Stimulated activated CD8-positive, alpha-beta memory T cell treated with anti-CD3 and anti-CD28 coated beads, Interleukin-15, amount 100 ng/mL, for 48 hours (primary cell): ENCODE measurements at places on chromosomes 11 and 22.

GRCh38 chr22:35991168-35991567, 37.5 kb downstream of the RBFOX2 start:
- DNase-seq: no peak

DNA sequence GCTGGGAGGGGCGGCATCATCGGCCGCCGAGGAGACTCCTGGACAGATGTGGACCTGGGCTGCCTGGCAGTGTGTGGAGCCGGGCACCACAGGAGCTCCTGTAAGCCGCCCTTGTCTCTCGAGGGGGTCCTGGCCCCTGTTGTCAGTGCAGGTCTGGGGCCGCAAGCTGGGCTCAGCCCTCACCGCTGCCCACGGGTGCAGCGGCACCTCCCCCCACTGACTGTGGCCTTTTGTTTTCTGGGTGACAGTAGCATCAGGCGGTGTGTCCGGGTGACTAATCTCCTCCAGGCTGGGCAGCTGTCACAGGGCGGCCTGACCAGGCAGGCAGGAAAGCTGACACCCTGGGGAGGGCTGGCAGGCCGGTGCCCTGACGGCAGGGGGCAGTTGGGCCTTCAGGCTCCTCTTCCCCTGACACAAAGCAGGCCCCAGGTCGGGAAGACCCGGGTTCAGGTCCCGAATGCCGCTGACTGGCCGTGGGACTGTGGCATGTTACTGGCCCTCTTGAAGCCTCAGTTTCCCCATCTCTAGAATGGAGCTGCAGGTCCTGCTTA, 16.3 kb downstream of the DGKZ start:
- DNase-seq: no peak

- DNase-seq: no peak
Measured at GRCh38 chr11:47078751-47079521, 97.7 kb downstream of the ARFGAP2 start.

DNA sequence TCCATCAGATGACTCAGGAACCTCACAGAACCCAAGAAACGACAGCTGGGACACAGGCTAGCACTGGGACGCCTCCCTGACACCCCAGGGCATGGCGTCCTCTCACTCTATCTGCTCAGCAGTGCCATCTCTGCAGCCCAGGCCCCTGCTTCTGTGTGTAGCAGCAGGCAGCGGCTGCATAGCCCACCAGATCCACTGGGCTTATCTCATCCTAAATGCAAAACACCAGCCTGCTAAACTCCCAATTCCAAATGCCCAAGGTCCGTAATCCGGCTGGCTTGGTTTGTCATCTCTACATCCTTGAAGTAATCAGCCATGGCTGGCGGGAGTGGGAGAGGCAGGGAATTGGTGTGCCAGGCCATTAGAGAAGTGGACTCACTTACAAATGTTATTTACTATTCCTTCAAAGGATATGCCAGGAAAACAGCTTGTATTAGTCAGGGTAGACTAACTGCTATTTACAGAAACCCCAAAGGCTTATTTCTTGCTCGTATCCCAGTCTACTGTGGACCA, 30.7 kb downstream of the SPATA19 start:
- DNase-seq: no peak

- DNase-seq: peak; percentile 50
Measured at GRCh38 chr22:44191036-44191454, 10.3 kb downstream of the PARVG start.

GRCh38 chr11:69463181-69463994, 18.1 kb upstream of the LINC01488 start:
- DNase-seq: no peak

- DNase-seq: no peak
Measured at GRCh38 chr22:48869161-48869560, 958.5 kb downstream of the BRD1 start.

- DNase-seq: no peak
Measured at GRCh38 chr11:110158317-110159200, 65.4 kb downstream of the ZC3H12C start.

- no peak for DNase-seq
Measured at GRCh38 chr22:49678137-49678841, 149.4 kb downstream of the BRD1 start.

DNA sequence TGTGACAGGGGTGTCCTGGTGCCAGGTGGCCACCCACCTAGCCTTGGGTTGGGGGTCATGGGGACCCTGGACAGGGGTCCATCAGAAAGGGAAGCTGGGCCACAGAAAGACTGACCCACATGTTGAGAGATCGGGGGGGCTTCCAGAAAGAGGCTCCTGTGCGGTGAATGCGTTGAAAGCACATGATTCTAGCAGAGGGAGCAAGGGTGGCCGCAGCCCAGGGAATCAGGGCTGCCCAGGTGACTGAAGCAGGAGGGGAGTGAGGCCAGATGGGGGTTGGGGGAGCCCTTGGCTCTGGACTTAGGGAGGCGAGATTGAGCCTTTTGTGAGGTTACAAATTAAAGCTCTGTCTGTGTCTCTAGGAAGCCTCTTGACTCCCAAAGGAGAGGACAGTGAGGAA, 80.7 kb downstream of the MORC2 start:
- DNase-seq: no peak

DNA sequence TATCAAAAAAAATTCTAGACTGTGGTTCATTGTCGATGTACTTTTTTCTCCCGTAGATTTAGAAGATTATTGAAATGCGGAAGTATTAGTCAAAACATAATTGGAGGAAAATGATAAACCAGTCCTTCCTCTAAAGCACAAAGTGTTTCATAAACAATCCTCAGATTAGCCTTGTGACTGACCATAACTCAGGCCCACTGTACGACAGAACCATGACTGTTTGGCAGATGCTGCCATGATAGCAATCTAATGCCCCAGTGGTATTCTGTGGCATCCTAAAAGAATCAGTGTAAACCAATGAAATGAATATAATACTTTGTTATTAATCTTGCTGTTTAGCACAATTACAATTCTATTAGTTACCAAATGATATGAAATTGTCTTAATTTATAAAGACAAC, 127.0 kb upstream of the CTSC start:
- no peak for DNase-seq

DNA sequence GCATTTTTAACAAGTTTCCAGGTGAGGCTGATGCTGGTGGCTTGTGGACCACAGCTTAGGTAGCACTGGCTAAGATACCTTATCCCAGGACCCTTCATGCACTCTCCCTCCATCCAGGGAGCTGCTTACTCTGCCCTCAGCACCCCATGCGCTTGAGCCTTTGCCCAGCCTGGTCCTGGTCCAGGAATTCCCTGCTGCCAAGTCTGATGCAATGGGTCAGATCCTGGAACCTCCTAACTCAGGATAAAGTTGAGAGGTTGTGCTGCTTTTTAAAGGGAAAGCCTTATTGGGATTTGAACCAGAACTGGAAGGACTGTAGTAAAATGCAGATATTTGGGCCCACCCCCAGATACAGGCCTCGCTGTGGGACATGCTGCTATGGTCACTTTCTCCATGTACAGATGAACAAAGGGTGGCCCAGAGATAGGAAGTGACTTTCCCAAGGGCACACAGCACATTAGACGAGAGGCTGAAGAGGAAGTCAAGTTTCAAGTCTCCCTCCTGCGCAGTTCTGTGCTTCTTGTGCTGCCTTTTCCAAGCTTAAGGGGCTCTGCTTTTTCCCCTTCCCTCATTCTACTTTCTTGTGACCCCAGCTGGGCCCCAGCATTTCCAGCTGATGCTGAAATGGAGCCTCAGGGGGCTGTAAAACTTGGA, 824 bp upstream of the LGALS12 start:
- DNase-seq: no peak

- no peak for DNase-seq
Measured at GRCh38 chr11:75639762-75640181, 29.1 kb downstream of the MAP6 start.

- no peak for DNase-seq
Measured at GRCh38 chr11:46050003-46050461, 71.2 kb downstream of the PHF21A start.

DNA sequence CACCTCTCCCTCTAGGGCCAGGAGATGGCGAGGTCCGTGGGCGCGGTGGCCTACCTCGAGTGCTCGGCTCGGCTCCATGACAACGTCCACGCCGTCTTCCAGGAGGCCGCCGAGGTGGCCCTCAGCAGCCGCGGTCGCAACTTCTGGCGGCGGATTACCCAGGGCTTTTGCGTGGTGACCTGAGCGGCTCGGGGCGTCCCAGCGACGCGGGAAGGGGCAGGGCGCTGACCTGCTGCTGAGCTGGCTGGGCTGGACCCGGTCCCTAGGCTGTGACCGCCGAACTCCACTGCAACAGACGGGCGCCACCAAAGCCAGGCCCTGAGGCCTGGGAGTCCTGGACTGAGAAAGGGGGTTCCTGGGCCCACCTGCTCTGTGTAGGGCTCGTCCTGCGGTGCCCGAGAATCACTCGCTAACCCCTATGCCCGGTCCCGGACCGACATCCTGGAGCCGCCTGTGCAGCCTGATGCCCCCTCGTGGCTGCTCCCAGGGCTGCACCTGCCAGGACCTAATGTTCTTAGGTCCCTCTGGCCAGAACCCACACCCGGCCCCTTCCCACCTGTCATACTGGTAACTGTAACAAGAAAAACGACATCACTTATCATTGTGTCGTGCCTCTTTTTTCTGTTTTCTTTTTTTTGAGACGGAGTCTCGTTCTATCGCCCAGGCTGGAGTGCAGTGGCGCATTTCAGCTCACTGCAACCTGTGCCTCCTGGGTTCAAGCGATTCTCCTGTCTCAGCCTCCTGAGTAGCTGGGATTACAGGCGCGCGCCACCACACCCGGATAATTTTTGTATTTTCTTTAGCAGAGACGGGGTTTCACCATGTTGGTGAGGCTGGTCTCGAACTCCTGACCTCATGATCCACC, 15.0 kb downstream of the RHOD start:
- DNase-seq: peak; percentile 68

DNA sequence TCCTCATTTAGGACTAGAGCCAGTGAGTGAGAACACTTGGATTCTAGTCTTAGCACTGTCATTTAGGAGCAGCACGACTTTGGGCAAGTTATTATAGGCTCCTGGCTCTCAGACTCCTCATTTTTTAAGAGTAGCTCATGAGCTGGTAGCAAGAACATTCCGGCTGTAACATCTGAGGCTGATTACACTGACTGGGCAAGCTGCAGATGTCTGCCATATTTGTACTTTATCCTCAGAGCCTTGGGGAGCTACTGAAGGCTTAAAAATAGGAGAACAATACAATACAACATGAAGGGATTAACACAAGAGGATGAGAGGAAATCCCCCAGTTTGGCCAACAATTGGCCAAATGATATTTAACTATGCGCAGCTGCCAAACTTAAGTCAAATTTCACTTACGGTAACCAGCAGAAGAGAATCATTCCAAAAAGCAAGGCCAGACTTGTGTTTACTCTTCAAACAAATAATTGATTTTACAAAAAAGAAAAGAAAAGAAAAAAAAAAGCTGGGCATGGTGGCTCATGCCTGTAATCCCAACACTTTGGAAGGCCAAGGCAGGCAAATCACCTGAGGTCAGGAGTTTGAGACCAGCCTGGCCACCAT, 113.1 kb upstream of the ARHGAP42 start:
- no peak for DNase-seq

GRCh38 chr11:103644676-103645075, 391.8 kb upstream of the DDI1 start:
- no peak for DNase-seq

GRCh38 chr11:64848826-64849597, 4.6 kb upstream of the CDC42BPG start:
- DNase-seq: no peak

DNA sequence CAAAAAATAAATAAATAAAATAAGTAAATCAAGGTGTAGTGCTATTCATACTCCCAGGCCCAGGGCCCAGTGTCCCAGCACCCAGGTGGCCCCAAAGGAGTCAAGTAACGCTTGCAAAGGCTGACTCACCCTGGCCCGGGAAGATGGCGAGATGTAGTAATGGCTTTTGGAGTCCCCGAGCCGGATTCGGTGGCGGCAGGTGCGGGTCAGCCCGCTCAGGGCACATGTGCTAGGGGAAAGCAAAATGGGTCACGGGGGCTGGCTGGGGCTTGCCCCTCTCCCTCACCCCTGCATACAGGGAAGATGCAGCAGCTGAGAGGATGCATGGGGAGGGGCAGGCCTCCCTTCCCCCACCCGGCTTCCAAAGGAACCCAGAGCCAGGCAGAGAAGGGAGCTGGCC, 11.0 kb upstream of the FADS3 start:
- no peak for DNase-seq

- no peak for DNase-seq
Measured at GRCh38 chr11:117725048-117725734, 71.8 kb downstream of the DSCAML1 start.

- no peak for DNase-seq
Measured at GRCh38 chr11:92505689-92506088, 281.1 kb downstream of the FAT3 start.

- DNase-seq: peak; percentile 26
Measured at GRCh38 chr22:38657045-38657909, 839 bp downstream of the CBY1 start.

GRCh38 chr11:102416976-102417375, 35.6 kb downstream of the TMEM123 start:
- DNase-seq: no peak

- DNase-seq: no peak
Measured at GRCh38 chr11:92707173-92707619, 262.3 kb upstream of the MTNR1B start.

- DNase-seq: no peak
Measured at GRCh38 chr11:84218318-84218717, 932.2 kb upstream of the CCDC90B start.

GRCh38 chr22:19822301-19823117, 32.2 kb downstream of the GNB1L start:
- no peak for DNase-seq

GRCh38 chr22:49025791-49026493, 801.7 kb downstream of the BRD1 start:
- no peak for DNase-seq

- DNase-seq: no peak
Measured at GRCh38 chr11:70490208-70490607, 91.9 kb downstream of the CTTN start.

GRCh38 chr11:70504246-70505020, 106.1 kb downstream of the CTTN start:
- DNase-seq: no peak

GRCh38 chr22:37802310-37803194, 5.2 kb upstream of the GCAT start:
- DNase-seq: no peak

DNA sequence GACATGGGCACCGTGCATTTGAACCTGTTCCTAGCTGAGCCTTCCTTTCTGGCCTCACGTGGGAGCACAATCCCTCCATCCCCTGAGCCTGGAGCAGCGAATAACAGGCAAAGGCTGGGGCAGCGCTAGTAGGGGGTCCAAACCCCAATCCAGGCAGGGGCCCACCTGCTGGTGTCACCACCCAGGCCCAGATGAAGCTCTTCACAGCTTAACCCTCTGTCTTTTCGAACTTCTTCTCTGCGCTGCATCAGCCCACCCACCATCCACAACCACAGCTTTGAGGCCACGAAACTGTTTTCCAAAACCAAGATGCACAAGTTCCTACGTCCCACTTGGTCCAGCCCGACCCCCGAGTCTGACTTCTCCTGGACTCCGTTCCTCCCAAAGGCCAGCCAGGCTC, 11.5 kb downstream of the KCNC1 start:
- no peak for DNase-seq
